BJ (cell line): ENCODE measurements at places on chromosomes 5 and 9. TPM values are rescaled to one million over a fixed set of nuclear protein-coding genes. Genes with fewer than 3 reads are reported as not detected.

DNA sequence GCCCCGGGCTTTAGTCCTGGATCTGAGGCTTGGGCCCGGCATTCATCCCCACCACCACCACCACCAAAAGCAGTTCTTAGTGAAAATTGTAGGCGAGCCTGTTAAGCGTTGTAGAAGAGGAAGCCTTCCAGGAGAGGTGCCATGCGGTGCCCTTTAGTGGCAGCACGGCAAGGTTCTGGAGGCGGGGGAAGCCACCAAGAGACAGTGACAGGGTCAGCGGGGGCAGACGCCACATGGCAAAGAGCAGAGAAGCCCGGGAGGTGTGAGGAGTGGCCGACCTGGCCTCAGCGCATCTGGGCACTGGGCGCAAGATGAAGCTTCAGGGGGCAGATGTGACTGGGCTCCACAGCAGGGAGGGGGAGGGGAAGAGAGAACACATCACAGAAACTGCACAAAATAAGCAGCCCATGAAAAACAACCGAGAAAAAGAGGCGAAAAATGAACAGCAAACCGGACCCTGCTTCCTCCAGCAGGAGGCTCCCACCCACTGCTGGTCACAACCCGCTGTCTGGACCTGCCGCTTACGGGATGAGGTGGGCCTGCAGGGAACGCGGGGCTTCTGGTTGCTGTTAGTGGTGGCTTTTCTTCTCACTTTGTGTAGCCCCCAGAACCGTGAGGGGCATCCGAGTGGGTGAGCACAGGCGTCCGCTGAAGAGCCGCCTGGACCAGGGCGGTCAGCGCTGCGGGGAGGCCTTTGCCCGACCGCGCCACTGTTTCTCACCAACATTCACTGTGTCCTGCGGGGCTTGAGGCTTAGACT lies 4.3 kb downstream of the LRRC14B start:
- DNase-seq, result no peak

DNA sequence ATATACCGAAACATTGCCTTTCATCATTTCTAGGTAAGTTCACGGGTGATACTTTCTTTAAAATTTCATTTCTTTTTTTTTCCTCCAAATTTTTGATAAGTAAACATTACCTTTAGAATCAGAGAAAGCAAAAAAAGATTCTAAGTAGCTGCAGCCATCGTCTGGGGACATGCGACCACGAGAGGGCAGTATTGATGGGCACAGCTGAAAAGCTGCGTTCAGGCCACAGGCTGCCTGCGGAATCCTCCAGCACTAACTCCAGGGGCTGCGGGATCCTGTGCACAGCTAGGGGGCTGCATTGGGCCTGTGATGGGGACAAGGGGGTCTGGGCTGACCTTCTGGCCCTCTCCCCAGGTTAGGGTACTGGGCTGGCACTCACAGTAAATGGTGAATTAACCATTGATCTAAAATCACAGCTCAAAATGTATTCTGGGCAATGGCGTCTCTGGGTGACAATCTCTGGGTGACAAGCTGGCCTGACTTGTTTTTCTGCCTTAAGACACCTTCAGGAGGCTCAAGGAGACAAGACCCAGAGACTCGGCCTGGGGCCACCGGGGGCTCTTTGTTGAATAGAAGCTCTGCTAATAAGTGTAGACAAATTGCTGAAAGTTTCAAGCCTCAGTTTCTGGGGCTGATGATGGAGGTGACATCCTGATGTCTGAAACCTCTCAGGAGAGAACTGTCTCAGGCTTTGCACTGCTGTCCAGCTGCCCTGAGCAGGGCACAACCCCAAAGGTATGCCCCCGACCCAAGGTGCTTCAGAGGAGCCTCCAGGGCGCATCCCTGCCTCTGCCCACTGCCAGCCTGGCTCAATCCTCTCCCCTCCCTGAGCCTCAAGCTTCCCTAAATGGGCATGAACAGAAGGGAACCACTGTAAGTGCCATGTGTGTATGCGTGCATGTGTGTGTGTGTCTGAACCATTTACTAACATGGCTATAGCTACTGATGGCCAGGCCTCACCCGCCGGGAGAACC lies 44.3 kb upstream of the SARDH start:
- no peak for DNase-seq

DNA sequence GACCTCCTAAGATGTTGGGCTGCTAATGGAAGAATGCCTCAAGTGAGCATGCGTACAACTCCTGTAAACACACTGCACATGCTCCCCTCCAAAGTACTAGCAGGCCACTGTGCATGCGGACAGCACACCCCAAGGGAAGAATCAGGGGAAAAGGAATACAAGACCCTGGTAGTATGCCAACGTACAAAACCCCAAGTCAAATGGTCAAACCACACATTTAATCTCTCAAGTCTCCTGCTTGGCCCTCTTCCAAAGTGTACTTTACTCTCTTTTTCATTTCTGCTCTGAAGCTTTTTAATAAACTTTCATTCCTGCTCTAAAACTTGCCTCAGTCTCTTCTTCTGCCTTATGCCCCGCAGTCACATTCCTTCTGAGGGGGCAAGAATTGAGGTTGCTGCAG lies 466.4 kb downstream of the DMRTA1 start:
- no peak for DNase-seq

DNA sequence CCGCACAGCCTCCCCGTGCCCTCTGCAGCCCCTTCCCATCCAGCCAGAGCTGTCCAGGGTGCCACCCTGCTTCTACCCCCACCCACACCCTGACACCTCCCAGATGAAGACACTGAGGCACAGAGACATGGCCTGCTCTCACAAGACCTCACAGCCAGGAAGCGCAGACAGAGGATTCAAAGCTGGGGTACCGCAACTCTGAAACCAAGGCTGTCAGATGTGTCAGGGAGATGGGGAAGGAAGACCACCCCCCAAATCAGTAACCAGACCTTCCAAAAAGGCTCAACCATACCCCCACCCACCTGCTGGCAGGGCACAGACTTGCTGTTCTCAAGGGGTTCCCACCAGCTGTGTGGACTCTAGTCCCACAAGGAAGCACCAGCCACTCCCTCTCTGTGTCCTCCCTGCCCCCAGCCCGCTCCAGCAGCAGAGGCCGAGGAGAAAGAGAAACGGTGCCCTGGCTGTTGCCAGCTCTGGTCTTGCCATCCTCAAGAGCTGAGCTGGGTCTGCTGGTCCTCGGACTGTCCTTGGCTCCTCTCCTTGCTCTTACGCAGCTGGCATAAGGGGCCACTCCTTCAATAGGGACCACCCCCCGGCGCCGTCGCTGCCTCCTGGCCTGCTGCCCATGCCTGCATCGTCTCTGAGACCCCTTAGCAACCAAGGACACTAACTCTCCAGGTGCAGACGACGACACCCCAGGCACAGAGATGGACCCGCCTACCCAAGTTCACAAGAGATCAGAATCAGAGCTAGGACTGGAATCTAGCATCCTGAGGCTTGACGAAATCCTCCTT lies 699 bp downstream of the AKNA start:
- no peak for DNase-seq

GRCh38 chr5:18395126-18396110 lies 761.2 kb downstream of the TAF11L14 start:
- no peak for DNase-seq

GRCh38 chr5:159178978-159179377 lies 30.4 kb downstream of the RNF145 start:
- DNase-seq, result peak; percentile 85

GRCh38 chr5:35665096-35665495 lies 47.4 kb downstream of the SPEF2 start:
- DNase-seq, result no peak

DNA sequence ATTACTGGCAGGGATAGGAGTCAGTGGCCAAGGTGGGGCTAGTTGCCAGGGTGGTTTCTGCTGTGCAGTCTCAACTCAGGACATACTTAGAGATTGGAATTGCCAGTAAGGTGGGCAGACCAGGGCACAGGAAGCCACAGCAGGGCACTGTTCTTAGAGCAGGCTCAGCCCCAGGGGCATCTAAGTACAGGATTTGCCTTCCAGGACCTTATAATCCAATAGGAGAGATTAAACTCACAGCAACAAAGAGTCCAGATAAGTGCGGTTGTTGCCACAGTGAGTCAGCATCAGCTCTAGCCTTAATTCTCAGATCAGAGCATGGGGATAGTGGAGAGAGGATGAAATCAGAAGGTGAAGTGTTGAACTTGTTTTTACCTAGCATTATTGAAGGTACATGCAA lies 265.8 kb upstream of the TRPC7 start:
- no peak for DNase-seq

DNA sequence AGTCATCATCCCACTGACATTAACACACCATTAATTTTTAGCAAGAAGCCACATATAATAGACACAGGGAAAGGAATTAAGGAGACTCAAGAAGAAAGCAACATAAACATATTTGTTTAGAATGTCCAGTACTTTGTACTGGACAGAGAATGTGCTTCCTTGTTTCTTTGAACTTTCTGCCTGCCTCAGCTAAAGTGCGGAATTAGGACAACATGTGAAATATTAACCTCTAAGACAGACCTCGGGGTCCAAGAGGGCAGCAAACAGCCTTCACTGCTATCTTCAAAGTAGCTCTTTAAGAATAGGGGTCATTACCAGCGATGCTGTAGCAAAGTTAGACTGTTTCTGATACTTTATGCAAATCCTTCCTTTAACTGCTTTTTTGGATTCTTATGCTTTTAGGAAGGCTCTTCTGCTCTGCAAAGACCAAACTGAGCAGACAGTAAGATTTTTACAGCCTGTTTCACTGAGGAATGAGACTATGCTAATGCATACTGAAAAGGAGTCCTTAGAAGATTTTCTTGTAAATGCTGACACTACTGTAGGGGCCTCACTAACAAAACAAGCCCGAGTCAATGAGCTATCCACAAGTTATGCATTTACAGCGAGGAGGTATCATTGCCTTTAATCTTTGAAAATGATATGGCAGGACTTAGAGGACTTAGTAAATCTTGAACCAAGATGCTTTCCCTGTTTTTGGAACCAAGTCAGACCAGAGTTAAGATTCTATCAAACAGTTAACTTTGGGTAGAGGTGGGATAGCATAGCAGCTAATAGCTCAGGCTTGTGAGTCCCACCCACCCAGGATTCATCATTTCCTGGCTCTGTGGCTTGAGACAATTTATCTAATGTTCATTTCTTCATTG lies 23.8 kb downstream of the DAB2 start:
- DNase-seq, result peak; percentile 40

DNA sequence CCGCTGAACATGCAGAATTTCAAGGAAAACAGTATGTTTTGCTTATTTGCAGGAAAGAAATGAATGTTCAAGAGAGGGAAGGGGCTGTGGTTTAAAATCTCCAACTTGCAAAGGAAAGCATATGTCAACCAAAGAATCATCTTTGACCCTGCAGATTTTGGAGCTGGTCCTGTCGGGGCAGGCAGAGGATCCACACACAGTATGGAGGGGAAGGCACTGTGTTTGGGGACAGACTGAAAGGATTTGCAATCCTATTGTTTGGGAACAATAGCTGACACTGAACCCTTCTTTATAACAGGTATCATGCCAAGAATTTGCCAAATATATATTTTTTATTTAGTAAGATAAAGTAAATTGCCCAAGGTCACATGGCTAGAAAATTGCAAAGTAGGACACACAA lies 121.4 kb upstream of the ZNF618 start:
- DNase-seq, result no peak

DNA sequence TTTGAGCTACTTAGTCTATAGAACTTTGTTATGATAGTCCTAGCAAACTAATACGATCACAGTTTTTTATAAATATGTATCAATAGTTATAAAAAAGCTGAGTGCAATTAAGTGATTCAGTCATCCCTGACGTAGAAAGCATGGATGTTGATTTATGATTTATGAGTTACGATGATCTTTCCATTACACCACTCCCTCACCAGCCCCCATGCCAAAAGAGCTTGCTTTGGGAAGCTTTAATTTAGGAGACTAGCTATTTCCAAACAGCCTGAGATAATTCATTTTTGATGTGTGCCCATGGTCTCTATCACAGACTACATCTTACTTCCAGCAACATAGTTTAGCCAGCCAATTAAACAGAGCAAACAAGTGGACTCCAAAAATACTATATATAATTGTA lies 256.8 kb downstream of the GABRG2 start:
- DNase-seq, result no peak

GRCh38 chr9:24817756-24818155 lies 272.1 kb upstream of the IZUMO3 start:
- no peak for DNase-seq

Gene SLC27A6
- 0.06 and 0.10 TPM in 2 replicates for polyA plus RNA-seq

Gene PHF19
- polyA plus RNA-seq, result 32.8 and 61.7 TPM in 2 replicates

Gene C5orf47
- polyA plus RNA-seq, result not detected in 2 replicates

Gene DMRT3
- polyA plus RNA-seq, result not detected in 2 replicates

Gene PDE6A
- polyA plus RNA-seq, result not detected in 2 replicates
